ENCODE measurements at places on chromosomes 3 and 15. TPM values are rescaled to one million over a fixed set of nuclear protein-coding genes. Genes with fewer than 3 reads are reported as not detected.

- no peaks in the 10 kb centered on the region for H3K36me3 ChIP-seq
- no peak for DNase-seq
- peaks cover 2% of the 10 kb centered on the region for H3K27me3 ChIP-seq
- no peaks in the 10 kb centered on the region for H3K4me1 ChIP-seq
Measured at GRCh38 chr15:37019479-37020433, 80.6 kb downstream of the MEIS2 start.

- no peak overlapping the region for H3K4me3 ChIP-seq
- no peaks in the 10 kb centered on the region for H3K36me3 ChIP-seq
- no peak for DNase-seq
- H3K27ac ChIP-seq: no peak overlapping the region
Measured at GRCh38 chr3:76047368-76047767, 262.0 kb upstream of the ZNF717 start.

- H3K4me1 ChIP-seq: no peaks in the 10 kb centered on the region
- no peak overlapping the region for H3K4me3 ChIP-seq
- no peak for DNase-seq
- H3K27ac ChIP-seq: no peak overlapping the region
- no peaks in the 10 kb centered on the region for H3K27me3 ChIP-seq
Measured at GRCh38 chr3:140761076-140761639, 83.3 kb downstream of the TRIM42 start.

DNA sequence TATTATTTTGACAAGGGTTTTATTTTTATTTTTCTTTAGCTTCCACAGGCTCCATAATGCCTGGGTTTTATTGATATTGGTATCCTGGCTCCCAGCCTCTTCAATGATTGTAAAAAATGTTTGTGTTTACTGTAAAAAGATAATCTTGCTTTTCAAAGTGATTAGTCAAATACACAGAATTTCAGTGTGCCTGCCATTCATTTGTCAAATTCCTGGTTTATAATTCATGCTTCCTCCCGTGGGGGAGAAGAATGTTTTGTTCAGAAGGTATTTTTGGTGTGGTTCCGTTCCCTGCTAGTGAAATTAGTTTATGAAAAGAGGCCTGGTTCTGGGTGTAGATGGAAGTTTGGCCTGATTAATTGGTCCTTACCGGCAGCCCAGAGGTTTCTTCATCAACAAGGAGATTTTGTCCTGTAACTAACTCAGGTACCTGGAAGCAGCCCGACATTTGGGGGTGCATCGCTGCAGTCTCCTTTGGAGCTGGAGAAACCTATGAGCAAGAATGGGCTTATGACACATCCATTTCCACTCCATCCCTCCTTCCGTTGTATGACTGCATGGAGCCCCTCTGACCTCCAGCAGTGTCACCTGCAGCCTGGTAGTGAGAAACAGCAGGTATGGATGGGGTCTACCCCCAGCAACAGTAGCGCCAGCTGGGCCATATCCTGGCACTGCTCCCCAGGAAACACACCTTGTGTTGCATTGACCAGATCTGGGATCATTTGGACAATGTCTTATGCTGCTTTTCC is 101.5 kb downstream of the PGPEP1L start:
- H3K4me1 ChIP-seq: peaks cover 18% of the 10 kb centered on the region
- H3K27me3 ChIP-seq: no peaks in the 10 kb centered on the region
- H3K4me3 ChIP-seq: no peak overlapping the region
- no peak overlapping the region for H3K27ac ChIP-seq
- H3K36me3 ChIP-seq: peaks cover 11% of the 10 kb centered on the region

DNA sequence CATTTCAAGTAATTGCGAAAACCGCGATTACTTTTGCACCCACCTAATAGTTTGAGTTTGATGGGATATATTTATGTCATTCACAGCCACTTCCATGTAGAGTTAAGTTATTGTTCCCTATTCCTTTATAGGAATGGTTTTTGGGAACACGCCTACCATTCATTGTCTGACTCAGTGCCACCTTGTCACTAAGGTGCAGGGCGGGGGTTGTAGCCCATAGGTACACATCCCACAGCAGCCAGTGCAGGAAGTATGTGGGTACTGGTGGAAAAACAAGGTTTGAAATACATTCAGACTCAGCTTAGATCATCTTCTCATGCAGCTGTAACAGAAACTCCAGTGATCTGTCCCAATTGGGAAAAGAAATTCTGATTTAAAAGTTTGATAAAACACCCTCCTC is 48.2 kb upstream of the CFAP161 start:
- peaks cover 7% of the 10 kb centered on the region for H3K27me3 ChIP-seq
- H3K27ac ChIP-seq: no peak overlapping the region
- no peak overlapping the region for H3K4me3 ChIP-seq
- DNase-seq: no peak
- peaks cover 1% of the 10 kb centered on the region for H3K36me3 ChIP-seq
- peaks cover 6% of the 10 kb centered on the region for H3K4me1 ChIP-seq

The SYNM gene
- 0.09 TPM for total RNA-seq

The CFAP92 gene
- total RNA-seq: 0.64 TPM

- DNase-seq: no peak
- no peaks in the 10 kb centered on the region for H3K36me3 ChIP-seq
- H3K27me3 ChIP-seq: no peaks in the 10 kb centered on the region
- H3K4me1 ChIP-seq: no peaks in the 10 kb centered on the region
- H3K4me3 ChIP-seq: no peak overlapping the region
Measured at GRCh38 chr3:63613561-63613960, 38.9 kb upstream of the SNTN start.

The SLC51A gene
- total RNA-seq: not detected

GRCh38 chr15:67194171-67195114 is 60.0 kb downstream of the AAGAB start:
- H3K4me3 ChIP-seq: no peak overlapping the region
- H3K4me1 ChIP-seq: peaks cover 10% of the 10 kb centered on the region
- no peak for DNase-seq
- H3K27me3 ChIP-seq: no peaks in the 10 kb centered on the region
- peak overlapping the region; percentile 8 for H3K27ac ChIP-seq
- peaks cover 50% of the 10 kb centered on the region for H3K36me3 ChIP-seq

DNA sequence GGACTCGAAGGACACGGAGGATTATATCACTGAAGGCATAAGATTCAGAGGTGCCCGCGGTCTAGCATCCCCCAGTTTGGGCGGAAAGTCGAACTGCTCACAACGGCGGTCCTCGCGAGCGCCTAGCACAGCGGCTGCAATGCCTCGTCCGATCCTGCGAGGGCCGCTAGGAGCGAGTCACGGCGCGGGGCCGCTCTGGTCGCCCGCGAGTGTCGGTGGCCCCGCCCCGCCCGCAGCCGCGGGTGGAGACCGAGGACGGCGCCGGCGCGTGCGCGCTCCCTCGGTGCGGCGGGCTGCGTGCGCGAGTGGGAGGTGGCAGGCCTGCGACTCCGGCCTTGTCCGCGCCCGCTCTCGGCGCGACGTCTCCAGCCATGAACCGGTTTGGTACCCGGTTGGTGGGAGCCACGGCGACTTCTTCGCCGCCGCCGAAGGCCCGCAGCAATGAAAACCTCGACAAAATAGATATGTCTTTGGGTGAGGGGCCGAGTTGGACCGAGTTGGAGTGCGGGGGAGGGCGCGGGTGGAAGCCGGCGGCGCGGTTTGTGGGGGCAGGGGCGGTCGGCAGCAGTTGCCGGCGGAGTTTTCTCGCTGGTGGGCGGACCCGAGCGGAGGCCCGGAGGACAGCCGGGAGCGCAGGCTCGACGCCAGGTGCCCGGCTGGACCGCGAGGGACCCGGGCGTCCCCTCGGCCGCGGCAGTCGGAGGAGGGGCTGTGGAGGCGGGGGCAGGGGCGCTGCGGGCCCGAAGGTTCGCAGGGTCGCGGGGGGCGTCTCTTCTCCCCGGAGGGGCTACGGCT is at the start of gene FYTTD1:
Gene FYTTD1 (plus strand): TSS at position 283 of the 795 bp plus-strand sequence. CDS start 89 bp downstream, at position 372.
- H3K27ac ChIP-seq: peak within 1 kb of the TSS; percentile 87
- DNase-seq: peak; percentile 89
- H3K27me3 ChIP-seq: no peaks in the 10 kb centered on the region

- peaks cover 4% of the 10 kb centered on the region for H3K36me3 ChIP-seq
- H3K4me1 ChIP-seq: peaks cover 9% of the 10 kb centered on the region
- H3K27ac ChIP-seq: no peak overlapping the region
- no peak overlapping the region for H3K4me3 ChIP-seq
- DNase-seq: peak; percentile 40
Measured at GRCh38 chr3:48561045-48561736, 2.4 kb downstream of the UCN2 start.

The LIPC gene
- total RNA-seq: 0.50 TPM

- no peaks in the 10 kb centered on the region for H3K4me1 ChIP-seq
- no peaks in the 10 kb centered on the region for H3K36me3 ChIP-seq
- no peaks in the 10 kb centered on the region for H3K27me3 ChIP-seq
- H3K27ac ChIP-seq: no peak overlapping the region
- H3K4me3 ChIP-seq: no peak overlapping the region
Measured at GRCh38 chr15:87816811-87817210, 439.7 kb downstream of the NTRK3 start.

- peaks cover 2% of the 10 kb centered on the region for H3K27me3 ChIP-seq
- no peak for DNase-seq
- no peak overlapping the region for H3K4me3 ChIP-seq
- no peaks in the 10 kb centered on the region for H3K36me3 ChIP-seq
- no peaks in the 10 kb centered on the region for H3K4me1 ChIP-seq
- H3K27ac ChIP-seq: no peak overlapping the region
Measured at GRCh38 chr3:151673974-151674373, 59.8 kb upstream of the AADACL2 start.

DNA sequence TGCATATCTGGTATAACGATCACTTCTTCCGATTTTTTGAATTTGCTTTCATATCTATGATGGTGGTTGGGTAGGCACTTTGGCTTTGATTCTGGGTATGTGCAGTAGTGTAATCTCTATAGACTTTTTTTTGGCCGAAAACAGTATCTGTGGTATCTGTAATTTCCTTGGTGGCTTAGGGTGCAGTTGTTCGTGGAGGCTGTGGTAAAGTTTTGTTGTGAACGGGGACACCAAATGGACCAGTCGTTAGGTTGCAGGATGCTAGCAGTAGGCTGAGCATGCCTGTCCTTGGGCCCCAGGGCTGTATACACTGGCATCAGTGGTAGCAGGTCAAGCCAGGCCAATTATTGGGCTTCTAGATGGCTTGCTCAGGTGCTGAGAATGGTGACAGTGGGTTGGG is 55.2 kb downstream of the CCDC66 start:
- H3K4me3 ChIP-seq: no peak overlapping the region
- no peak for DNase-seq
- peaks cover 70% of the 10 kb centered on the region for H3K4me1 ChIP-seq

- H3K27ac ChIP-seq: no peak overlapping the region
- peaks cover 2% of the 10 kb centered on the region for H3K27me3 ChIP-seq
Measured at GRCh38 chr3:135633078-135633477, 332.4 kb upstream of the PPP2R3A start.

GRCh38 chr15:36175741-36176291 is 403.6 kb upstream of the CDIN1 start:
- no peaks in the 10 kb centered on the region for H3K4me1 ChIP-seq
- H3K27ac ChIP-seq: no peak overlapping the region
- H3K4me3 ChIP-seq: no peak overlapping the region
- DNase-seq: no peak
- no peaks in the 10 kb centered on the region for H3K27me3 ChIP-seq

The CYP1A2 gene
- total RNA-seq: not detected

The TMEM212 gene
- not detected for total RNA-seq

DNA sequence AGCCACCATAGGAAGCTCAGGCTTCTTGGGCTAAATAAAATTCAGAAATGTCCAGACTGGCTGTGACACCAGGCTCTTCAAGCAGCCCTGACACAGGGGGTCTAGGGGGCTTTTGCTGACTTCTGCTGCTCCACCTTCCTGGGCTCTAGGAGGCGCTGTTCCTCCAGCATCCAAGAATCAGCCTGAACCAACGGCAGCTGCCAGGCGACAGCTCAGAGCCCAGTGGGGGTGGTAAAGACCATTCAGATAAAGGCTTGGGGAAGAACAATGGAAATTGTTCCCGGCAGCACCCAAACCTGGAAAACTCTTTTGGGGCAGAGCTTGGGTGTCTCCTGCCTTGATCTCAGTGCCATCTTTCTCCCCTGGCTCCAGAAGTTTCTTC is 21.6 kb upstream of the PSTPIP1 start:
- H3K27me3 ChIP-seq: no peaks in the 10 kb centered on the region
- no peak overlapping the region for H3K4me3 ChIP-seq
- H3K36me3 ChIP-seq: no peaks in the 10 kb centered on the region
- peak; percentile 86 for DNase-seq

- peaks cover 8% of the 10 kb centered on the region for H3K4me1 ChIP-seq
- H3K4me3 ChIP-seq: no peak overlapping the region
- H3K36me3 ChIP-seq: no peaks in the 10 kb centered on the region
- no peaks in the 10 kb centered on the region for H3K27me3 ChIP-seq
- no peak for DNase-seq
- no peak overlapping the region for H3K27ac ChIP-seq
Measured at GRCh38 chr15:100105101-100105500, 236.7 kb downstream of the ADAMTS17 start.

DNA sequence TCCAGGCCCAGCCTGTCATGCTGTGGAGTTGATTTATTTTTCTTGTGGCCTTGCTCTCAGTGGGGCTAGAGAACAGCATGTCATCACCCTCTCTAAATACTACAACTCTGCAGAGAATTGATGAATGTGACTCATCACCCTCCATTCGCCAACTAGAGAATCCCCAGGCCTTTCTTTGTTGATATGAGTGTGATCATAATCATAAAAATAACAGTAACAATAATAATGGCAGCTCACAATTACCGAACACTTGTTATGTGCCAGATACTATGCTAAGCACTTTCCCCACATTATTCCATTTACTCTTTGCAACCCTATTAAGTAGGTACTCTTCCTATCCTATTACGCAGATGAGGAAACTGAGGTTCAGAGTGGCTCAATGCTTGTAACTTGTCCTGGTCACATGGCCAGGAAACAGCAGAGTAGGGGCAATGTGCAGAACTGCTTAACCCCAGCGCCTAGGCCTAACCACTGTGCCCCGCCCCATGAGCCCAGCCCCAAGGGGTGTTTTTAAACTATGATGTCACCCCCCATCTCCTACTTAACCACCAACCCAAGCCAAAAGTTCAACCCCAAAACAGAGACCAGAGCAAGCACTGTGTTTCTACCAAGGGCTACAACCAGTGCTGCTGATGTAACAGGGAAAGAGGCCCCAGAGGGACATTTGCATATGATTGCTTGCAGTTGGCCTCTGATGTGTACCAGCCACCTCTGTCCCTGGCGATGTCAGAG is 104.5 kb downstream of the ADCY5 start:
- no peak overlapping the region for H3K4me3 ChIP-seq
- peaks cover 12% of the 10 kb centered on the region for H3K27me3 ChIP-seq
- H3K27ac ChIP-seq: no peak overlapping the region
- no peaks in the 10 kb centered on the region for H3K36me3 ChIP-seq
- no peak for DNase-seq
- peaks cover 4% of the 10 kb centered on the region for H3K4me1 ChIP-seq

The TMC3 gene
- not detected for total RNA-seq

The ZKSCAN7 gene
- 2.0 TPM for total RNA-seq

The TBC1D2B gene
- 49.3 TPM for total RNA-seq

- H3K27me3 ChIP-seq: no peaks in the 10 kb centered on the region
- H3K4me1 ChIP-seq: no peaks in the 10 kb centered on the region
- DNase-seq: no peak
- no peak overlapping the region for H3K27ac ChIP-seq
- H3K4me3 ChIP-seq: no peak overlapping the region
Measured at GRCh38 chr3:14935592-14936345, 11.6 kb upstream of the NR2C2 start.

The RTP1 gene
- total RNA-seq: not detected
